Vein endothelial cell (primary cell): ENCODE measurements at places on chromosomes 1 and 21. TPM values are rescaled to one million over a fixed set of nuclear protein-coding genes. Genes with fewer than 3 reads are reported as not detected.

Gene LMNA
- total RNA-seq: 724 and 847 TPM in 2 replicates

Gene PLA2G2D
- total RNA-seq: not detected in 2 replicates

Gene OR2L2
- under 0.01 TPM in 1 of 2 replicates, not detected in the other for total RNA-seq

Gene TDRD5
- not detected in 2 replicates for total RNA-seq

Gene CR1L
- total RNA-seq: not detected in 2 replicates

Gene PRAMEF9
- total RNA-seq: not detected in 2 replicates

Gene IQGAP3
- total RNA-seq: 19.6 and 21.5 TPM in 2 replicates

Gene CLCN6
- total RNA-seq: 10.5 and 16.6 TPM in 2 replicates

Gene KIF26B
- total RNA-seq: 0.65 and 0.67 TPM in 2 replicates

Gene SLC44A5
- 6.7 and 19.9 TPM in 2 replicates for total RNA-seq

Gene ALX3
- total RNA-seq: not detected in 2 replicates

Gene BGLAP
- total RNA-seq: 0.19 and 0.33 TPM in 2 replicates

Gene CLIC6
- under 0.01 TPM in 1 of 2 replicates, not detected in the other for total RNA-seq

Gene MAP3K6
- total RNA-seq: 13.4 and 16.9 TPM in 2 replicates

Gene CR1
- not detected in 2 replicates for total RNA-seq

Gene TPTE
- total RNA-seq: not detected in 2 replicates

Gene SIM2
- under 0.01 TPM in 1 of 2 replicates, not detected in the other for total RNA-seq

Gene SHCBP1L
- 0.33 TPM in 1 of 2 replicates, not detected in the other for total RNA-seq

Gene NUAK2
- 3.1 and 3.3 TPM in 2 replicates for total RNA-seq

Gene FPGT
- total RNA-seq: 10.1 and 14.3 TPM in 2 replicates

Gene SARS1
- total RNA-seq: 183 and 190 TPM in 2 replicates

Gene SH2D2A
- total RNA-seq: 0.33 TPM in 1 of 2 replicates, not detected in the other

Gene REN
- total RNA-seq: 0.10 and 0.33 TPM in 2 replicates

Gene CLCA1
- total RNA-seq: not detected in 2 replicates

Gene SAMD13
- total RNA-seq: 2.3 and 2.4 TPM in 2 replicates

Gene LCE2B
- not detected in 2 replicates for total RNA-seq

Gene HORMAD1
- 0.10 and 0.33 TPM in 2 replicates for total RNA-seq

Gene INSRR
- total RNA-seq: not detected in 2 replicates

Gene DOP1B
- 11.8 and 12.1 TPM in 2 replicates for total RNA-seq

Gene LCE1F
- not detected in 2 replicates for total RNA-seq

Gene FAM151A
- not detected in 2 replicates for total RNA-seq

Gene LMOD1
- under 0.01 and 0.10 TPM in 2 replicates for total RNA-seq

Gene S1PR1
- total RNA-seq: 306 and 308 TPM in 2 replicates

Gene HES2
- total RNA-seq: 31.7 and 33.1 TPM in 2 replicates

Gene KIAA0040
- 17.6 and 53.5 TPM in 2 replicates for total RNA-seq

Gene OR14A16
- not detected in 2 replicates for total RNA-seq

Gene AIM2
- not detected in 2 replicates for total RNA-seq

Gene SPRR2A
- total RNA-seq: not detected in 2 replicates

Gene RGS13
- total RNA-seq: not detected in 2 replicates

Gene NTNG1
- under 0.01 and 2.2 TPM in 2 replicates for total RNA-seq
